ENCODE measurements at places on chromosomes 5 and 9.

DNA sequence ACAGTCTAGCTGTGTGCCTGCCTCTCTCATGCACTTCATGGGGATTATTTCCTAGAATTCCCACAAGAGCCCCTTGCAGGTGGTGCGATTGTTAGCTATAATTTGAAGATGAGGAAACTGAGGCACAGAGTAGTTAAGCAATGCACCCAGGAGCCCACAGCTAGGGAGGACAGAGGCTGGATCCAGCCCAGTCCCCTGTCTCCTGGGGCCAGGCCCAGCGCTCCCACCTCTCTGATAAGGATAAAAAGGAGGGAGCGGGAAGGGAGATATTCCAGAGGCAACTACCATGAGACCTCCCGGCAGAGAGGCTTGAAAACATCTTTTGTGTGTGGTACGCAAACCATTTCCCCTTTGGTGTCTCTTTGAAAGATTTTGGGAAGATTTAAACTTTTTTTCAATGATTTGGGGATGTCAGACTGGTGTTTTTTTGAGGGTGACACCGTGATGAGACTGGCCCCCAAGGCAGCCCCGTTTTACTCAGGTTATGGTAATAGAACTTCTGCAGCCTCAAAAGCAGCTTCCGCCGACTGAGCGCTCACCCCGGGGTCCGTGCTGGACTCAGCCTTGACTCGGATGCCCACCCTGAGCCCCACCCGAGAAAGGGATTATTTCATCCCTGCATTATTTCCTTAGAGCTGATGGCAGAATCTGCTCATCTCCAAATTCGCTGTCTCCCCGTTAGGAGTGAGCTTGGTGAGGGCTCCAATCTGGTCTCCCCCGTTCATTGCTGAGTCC lies 144.7 kb upstream of the IER5L start:
- no peak for DNase-seq

DNA sequence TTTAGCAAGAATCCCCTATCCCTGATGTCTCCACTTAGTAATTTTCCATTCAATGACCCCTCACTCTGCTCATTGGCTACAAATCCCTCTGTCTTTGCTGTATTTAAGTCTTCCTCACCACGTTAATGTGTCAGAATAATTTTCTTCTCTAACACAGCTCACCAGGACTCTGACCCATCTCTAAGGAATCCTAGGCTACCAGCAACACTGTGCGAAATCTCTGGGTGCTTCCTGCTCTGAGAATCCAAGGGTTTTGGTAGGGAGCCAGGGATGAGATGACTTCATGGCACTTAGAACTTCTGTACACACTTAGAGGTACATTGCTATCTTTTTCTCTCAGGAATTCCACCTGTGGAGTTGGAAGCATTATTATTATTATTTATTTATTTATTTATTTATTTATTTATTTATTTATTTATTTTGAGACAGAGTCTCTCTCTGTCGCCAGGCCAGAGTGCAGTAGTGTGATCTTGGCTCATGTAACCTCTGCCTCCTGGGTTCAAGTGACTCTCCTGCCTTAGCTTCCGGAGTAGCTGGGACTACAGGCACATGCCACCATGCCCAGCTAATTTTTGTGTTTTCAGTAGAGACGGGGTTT lies 53.5 kb downstream of the FOXI1 start:
- no peak for DNase-seq

- DNase-seq = no peak
These were observed 18.5 kb downstream of the LHFPL2 start for GRCh38 chr5:78630047-78630446.

DNA sequence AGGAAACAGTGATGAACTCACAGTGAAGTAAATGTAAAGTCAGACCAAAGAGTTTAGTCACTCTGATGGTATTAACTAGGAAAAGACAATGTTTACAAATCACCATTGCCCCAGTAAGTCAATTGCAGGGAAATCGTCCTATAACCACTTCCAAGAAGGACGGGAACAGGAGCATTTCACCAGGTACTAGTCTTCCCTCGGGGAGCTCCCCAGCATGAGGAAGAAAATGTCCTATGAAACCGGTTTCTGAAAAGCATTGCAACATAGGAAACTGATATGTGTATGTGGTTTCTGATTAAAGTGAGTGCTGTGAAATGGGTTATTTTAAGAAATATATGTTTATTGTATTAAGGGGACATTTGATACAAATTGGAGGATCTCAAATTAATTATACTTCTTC lies 626.7 kb upstream of the ADAMTS16 start:
- no peak for DNase-seq

DNA sequence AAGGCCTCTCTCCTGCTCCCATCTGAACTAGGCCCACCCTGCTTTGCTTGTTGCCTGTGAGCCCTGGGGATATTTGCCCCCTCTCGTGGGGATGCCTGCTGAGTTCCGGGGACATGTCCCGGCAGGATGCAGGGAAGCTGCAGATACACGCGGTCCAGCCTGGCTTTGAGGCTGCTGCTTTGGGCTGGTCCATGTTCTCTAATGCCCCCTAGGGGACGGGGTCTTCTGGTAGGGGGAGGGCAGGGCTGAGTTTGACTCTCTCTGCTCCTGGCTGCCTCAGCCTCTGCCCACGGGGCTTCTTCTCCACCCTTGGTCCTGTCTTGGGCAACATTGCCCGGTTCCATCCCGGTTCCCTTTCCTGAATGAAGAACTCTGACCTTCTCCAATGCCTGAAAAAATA lies 84.9 kb upstream of the ASS1 start:
- no peak for DNase-seq

DNA sequence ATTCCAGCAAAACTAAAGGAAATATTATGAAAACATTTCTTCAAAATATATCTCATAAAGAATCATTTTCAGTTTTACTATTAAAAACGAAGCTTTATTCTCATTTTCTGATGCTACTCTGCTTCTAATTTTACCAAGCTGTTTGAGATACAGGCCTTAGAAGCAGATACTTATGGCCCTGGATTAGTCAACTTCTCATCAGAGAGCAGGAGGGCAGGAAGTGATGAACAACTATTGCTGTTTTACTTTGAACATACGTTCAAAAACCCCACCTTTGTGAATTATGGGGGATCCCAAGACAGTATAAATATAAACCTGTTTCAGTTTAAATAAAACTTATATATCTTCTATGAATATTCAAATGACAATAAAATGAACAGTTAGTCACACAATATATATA lies 16.0 kb downstream of the MPDZ start:
- DNase-seq = no peak

GRCh38 chr9:96467784-96468183 lies 17.8 kb downstream of the HABP4 start:
- DNase-seq = no peak

- no peak for DNase-seq
These were observed 42.8 kb downstream of the WWC1 start for GRCh38 chr5:168334280-168334679.

- DNase-seq = peak; percentile 39
These were observed 171.6 kb downstream of the PAX5 start for GRCh38 chr9:36862206-36863145.

GRCh38 chr5:62568800-62569432 lies 9.7 kb upstream of the LRRC70 start:
- no peak for DNase-seq

Data from renal pelvis (tissue), 12 donors.